ENCODE measurements at places on chromosomes 11 and 22.

- DNase-seq: no peak
Observed at GRCh38 chr11:1303126-1303821, 6.2 kb downstream of the TOLLIP start.

DNA sequence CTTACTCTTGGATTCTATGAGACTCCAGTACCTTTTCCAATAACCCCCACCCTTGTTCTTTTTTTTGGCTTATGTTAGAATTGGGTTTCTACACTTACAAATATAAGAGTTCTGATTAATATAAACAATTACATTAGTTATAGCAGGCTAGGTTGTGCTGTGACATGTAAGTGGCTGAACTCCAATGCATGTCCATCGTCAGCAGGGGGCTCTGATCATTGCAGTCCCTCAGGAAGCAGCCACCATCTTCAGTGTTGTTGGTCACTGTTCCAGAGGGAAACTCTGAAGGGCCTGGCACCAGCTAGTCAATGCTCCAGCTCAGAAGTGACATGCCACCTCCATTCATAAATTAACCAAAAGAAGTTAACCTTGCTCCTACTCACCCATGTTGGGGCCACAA is 5.6 kb downstream of the LIPT2 start:
- no peak for DNase-seq

- DNase-seq: no peak
Observed at GRCh38 chr11:64510759-64511158, 80.3 kb upstream of the SLC22A12 start.

- DNase-seq: no peak
Observed at GRCh38 chr22:45842291-45842991, 134.5 kb downstream of the WNT7B start.

DNA sequence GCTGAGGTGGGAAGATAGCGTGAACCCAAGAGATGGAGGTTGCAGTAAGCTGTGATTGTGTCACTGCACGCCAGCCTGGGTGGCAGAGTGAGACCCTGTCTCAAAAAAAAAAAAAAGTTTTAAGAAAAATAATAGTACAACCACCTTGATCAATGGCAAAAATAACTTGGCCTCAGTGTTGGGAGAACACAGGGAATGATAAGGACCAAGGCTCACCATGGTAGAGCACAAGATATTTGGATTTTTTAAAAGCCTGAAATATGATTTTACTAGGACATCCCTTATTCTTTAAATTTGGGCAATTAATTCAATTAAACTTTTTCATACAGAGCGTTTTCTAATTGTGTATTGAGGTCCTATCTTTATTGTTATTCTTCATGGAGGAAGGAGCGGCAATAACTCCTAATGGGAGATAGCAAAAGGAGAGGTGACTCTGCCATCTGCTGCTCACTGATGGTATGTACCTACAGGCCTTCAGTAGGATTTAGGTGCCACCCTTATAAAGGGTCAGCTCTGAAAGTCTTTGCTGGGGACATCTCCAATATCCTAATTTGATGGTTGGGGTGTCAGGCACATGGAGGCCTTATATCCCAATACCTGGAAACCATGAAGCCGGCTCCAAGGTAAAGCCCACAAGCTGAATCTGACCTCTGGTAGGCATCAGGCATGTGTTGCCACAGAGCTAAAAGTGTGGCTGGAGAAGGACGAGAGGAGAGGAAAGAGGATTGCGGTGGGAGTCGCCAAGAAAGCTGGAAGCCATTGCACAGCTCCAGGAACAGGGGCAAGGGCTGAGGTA is 21.9 kb upstream of the POLD3 start:
- peak; percentile 30 for DNase-seq
